ENCODE measurements at places on chromosomes 12 and 14. TPM values are rescaled to one million over a fixed set of nuclear protein-coding genes. Genes with fewer than 3 reads are reported as not detected.

TRPV4 gene
- 1.8 TPM for total RNA-seq

GUCY2C gene
- total RNA-seq, result not detected

OR5AU1 gene
- total RNA-seq, result not detected

NRIP2 gene
- under 0.01 TPM for total RNA-seq

MEG3 gene
- 262 TPM for total RNA-seq

PIWIL1 gene
- not detected for total RNA-seq

ASPG gene
- not detected for total RNA-seq

RNU4-1 gene
- total RNA-seq, result under 0.01 TPM

WNT1 gene
- total RNA-seq, result not detected

ADSS1 gene
- total RNA-seq, result 7.3 TPM

MANSC1 gene
- 4.6 TPM for total RNA-seq

CCDC184 gene
- 0.97 TPM for total RNA-seq

PTPRR gene
- total RNA-seq, result under 0.01 TPM

GLI1 gene
- 0.61 TPM for total RNA-seq

Data from hair follicle dermal papilla cell (primary cell).